ENCODE measurements at places on chromosomes 16 and 17.

DNA sequence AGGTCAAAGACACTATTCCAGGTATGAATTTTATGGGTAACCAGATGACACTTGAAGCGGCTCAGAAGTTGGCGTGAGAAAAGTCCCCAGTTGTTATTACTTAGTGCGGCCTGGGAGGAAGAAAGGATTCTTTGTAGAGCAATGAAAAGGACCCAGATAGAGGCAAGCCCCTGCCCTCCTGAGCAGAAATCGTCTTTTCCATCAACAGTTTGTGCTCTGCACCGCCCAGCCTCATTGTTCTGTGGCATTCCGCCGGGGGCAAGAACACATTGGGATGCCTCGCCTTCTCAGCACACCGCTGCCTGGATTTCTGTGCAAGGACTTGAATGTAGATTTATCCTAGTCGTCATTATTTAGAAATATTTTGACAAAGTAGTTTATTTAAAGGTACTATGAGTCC is 32.7 kb upstream of the CRHR1 start:
- DNase-seq: no peak

DNA sequence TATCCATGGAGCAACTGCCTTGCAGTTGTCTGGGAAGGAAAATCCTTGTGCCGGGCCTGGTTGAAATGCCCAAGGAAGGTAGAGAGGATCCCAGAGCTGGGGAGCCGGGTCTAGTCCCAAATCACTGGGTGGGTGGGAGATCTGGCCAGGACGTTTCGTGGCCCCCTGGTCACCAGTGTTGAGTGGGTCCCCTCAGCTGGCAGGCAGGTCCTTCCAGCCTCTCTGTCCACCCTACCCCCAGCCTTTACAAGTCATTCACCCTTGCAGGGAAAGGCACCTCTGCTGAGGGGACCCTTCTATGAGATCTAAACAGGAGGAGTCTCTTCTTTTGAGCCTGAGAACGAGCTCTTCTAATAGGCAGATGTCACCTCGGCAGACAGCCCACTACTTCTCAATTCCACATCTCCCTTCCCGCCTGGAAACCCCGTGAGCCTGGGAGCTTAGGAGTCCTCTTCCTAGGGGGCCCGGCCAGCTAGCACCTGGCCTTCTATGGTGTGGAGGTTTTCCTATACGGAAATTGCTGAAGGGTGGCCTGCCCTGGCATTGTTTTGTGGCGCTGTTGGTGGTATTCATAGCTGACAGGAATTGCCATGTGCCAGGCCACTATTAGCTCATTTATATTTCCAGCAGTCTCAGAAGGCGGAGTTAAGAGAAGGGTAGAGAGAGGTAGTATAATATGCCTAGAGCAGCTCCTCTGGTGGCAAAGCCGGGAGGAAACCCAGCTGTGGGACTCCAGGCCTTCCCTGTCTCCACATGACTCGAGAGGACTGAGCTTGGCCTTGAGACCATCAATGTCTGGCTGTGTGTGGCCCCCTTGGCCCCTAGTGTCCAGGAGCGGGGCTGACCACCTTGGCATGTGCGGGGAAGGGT is 13.3 kb downstream of the MPRIP start:
- DNase-seq: no peak

GRCh38 chr16:73152386-73153125 is 104.6 kb upstream of the ZFHX3 start:
- DNase-seq: no peak

DNA sequence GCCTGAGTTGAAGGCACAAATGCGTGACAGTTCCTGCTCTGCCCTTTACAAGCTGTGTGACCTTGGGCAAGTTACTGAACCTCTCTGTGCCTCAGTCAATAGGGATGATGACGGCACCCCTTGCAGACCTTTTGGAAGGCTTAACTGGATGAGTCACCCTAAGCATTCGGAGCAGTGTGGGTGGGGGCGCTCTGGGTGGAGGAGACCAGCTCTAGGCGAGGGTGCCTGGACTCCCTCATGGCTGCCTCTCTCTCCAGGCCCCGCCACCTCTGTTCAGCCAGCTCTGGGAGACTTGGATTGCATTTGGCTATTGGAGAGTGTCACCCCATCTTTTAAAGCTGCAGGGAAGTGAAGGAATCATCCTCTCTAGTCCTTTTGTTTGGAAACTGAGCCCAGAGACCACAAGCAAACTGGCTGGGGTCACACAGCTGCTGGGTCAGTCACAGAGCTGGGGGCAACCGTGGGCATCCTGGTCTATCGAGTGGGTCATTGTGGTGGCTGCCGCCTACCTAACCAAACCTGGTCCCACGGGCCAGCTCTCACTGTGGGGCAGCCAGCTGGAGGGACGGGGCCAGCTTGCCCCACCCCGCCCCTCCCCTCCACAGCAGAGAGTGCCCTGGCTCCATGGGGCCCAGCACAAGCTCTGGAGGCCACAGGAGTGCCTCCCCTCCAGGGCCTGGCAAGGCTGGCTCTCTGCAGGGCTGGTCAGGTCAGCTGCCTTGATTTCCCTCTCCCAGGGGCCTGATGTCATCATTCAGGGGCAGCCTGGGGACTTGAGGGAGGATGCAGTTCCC is 20.2 kb upstream of the GSE1 start:
- no peak for DNase-seq

DNA sequence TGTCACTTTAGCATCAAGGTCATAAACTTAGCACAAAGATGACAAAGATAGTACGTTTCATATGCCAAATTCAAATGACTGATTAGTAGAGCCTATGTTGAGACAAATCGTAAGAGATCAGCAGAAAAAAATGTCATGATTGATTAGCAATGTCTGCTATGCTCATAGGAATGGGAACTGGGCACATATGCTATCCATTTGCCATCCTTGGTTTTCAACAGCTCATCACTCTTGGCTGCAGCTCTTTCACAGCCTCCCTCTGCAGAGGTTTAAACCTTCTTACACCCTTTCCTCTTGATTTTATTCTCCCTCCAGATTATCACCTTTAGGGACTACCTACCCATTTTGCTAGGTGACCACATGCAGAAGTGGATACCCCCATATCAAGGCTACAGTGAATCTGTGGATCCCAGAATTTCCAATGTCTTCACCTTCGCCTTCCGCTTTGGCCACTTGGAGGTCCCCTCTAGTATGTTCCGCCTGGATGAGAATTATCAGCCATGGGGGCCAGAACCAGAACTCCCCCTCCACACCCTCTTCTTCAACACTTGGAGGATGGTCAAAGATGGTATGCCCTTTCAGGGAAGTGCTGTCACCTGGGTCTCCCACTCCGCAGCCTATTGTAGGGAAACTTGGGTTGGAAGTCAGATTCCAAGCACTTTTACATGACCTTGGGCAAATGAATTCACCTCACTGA is 16.2 kb downstream of the MPO start:
- no peak for DNase-seq

DNA sequence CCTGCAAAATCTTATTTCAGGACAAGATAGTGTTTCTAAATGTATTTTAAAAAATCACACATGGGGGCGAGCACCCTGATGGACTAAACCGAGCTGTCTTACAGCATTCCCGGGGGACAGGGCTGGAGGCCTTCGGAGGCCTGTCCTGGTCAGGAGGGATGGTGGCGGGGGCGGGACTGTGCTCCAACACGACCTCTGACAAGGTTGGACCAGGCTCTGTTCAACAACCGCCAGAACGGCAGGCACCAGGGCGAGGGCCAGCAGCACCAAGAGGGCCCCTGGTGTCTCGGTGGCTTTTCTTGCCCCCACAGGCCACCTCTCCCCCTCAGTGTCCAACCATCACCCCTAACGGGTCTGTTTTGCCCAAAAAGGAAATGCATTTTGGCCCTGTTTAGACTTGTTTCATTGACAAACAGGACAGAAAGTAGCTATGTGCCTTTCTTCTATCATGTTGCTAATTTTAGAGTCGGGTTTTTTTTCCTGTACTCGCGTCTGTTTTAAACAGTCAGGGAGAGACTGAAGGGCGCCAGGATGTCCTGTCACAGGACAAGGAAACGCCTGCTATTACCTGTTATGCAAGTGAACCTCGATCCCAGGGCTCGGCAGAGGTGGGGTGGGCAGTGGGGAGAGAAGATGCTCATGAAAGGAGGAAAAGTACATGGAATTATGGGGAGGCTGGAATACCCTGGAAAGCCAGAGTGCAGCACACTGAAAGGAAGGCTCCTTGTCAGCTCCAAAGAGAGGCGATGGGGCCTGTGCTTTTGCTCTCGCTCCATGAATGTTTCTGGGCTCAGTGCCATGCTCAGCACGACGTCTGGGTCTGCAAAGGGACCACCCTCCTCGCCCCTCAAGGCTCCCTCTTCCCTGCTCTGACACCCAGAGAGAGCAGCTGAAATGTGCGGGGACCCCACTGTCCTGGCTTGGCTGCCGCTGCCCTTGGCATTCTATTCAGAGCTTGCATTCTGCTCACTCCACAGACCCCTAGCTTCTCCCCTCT is 11.9 kb downstream of the TMEM204 start:
- no peak for DNase-seq

DNA sequence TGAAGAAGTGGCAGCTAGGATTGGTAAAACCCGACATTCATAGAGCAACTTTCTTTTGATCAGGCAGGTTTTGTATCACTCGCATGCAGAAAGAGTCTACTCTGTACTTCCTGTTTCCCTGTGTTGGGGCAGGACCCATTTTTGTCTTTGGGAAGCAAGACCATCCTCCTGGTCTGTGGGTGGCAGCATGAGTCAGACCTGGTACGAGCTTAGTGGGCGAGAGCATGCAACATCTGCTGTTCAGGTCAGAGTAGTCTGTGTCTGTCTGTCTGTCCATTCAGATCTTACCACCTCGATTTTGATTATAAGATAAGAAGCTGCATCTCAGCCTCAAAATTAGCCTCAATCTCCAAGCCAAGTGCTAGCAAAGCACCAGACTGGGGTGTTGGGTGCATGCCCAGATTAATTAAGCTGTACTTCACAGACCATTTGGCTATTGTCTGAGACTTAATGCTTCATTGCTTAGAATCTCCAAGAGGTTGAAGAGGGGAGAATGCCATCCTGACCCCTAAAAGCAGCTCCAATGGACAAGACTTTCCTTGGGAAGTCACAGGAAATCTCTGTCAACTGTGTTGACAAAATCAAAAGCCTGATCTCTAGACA is 110.9 kb downstream of the XYLT1 start:
- no peak for DNase-seq

- DNase-seq: no peak
Measured at GRCh38 chr16:2784358-2785100, 2.8 kb downstream of the PRSS33 start.

DNA sequence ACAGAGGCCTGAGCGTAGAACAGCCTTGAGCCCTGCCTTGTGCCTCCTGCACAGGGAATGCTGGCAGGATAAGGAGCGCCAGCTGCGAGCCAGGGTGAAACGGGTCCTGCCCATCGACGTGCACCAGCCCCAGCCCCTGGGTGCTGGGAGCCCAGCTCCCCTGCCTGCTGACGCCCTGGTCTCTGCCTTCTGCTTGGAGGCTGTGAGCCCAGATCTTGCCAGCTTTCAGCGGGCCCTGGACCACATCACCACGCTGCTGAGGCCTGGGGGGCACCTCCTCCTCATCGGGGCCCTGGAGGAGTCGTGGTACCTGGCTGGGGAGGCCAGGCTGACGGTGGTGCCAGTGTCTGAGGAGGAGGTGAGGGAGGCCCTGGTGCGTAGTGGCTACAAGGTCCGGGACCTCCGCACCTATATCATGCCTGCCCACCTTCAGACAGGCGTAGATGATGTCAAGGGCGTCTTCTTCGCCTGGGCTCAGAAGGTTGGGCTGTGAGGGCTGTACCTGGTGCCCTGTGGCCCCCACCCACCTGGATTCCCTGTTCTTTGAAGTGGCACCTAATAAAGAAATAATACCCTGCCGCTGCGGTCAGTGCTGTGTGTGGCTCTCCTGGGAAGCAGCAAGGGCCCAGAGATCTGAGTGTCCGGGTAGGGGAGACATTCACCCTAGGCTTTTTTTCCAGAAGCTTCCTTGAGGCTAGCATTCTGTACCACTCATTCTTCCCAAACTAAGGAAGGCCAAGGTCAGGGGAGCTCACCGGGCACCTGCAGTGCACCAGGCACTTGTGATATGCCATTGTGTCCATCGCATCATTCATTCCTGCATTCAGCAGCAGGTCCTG is 1.9 kb downstream of the PNMT start:
- DNase-seq: no peak

- DNase-seq: no peak
Measured at GRCh38 chr17:56997313-56997712, 19.4 kb downstream of the SCPEP1 start.

DNA sequence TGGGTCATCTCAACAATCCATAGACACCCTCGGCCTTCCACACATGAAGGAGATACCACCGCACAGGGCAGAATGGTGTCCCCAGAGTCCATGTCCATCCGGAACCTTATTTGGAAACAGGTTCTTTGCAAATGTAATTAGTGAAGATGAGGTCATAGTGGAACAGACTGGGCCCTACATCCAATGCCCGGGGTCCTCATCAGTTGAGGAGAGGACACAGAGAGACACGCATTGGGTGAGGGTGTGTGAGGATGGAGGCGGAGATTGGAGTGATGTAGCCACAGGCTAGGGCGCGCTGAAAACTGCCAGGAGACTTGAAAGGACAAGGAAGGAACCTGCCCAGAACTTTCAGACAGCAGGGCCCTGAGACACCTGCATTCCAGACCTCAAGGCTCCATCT is 169.4 kb downstream of the ENGASE start:
- DNase-seq: no peak

- DNase-seq: no peak
Measured at GRCh38 chr17:33009636-33010035, 18.0 kb downstream of the SPACA3 start.

Data from LoVo (cell line).